Stimulated activated CD8-positive, alpha-beta memory T cell treated with anti-CD3 and anti-CD28 coated beads, Interleukin-4, amount 100 ng/mL, for 1 hour (primary cell): ENCODE measurements at places on chromosomes 13 and 19.

DNA sequence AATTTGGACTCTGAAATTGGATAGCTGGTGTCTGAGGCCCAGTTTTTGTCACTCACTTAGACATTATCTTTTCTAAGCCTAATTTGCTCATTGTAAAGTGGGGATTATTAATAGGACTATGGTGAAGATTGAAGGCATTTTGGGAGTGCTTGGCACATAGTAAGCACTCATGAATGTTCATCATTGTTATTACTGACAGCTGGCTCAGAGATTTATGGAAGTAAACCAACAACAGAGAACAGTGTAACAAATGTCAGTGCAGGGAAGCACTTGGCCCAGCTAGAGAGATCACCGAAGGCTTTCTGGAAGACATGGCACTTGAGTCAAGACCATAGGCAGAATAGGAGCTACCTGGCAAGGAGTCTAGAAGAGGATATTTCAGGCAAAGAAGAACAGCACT, 92.3 kb downstream of the RFC3 start:
- DNase-seq, result no peak

- peak; percentile 62 for DNase-seq
Observed at GRCh38 chr19:35142606-35143230, 337 bp upstream of the FXYD7 start.

- DNase-seq, result no peak
Observed at GRCh38 chr19:23474172-23474571, 78.9 kb upstream of the ZNF91 start.

DNA sequence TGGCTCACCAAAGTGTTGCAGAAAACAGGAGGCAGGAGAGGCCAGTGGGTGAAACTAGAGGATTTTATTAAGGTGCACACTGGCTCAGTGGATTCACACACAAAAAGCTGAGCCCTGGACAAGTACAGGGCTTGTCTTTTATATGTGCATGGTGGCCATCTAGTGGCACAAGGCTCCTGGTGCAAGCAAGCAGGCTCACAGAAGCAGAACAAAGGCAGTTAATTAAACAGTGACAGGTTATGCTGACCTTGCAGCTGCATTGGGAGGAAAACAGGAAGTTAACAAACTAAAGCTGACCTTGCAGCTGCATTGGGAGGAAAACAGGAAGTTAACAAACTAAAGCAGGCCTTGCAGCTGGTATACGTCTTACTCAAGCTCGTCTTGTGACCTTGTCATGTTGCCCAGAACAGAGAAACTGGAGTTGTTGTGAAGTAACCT, 65.3 kb upstream of the ZNF681 start:
- DNase-seq, result no peak

DNA sequence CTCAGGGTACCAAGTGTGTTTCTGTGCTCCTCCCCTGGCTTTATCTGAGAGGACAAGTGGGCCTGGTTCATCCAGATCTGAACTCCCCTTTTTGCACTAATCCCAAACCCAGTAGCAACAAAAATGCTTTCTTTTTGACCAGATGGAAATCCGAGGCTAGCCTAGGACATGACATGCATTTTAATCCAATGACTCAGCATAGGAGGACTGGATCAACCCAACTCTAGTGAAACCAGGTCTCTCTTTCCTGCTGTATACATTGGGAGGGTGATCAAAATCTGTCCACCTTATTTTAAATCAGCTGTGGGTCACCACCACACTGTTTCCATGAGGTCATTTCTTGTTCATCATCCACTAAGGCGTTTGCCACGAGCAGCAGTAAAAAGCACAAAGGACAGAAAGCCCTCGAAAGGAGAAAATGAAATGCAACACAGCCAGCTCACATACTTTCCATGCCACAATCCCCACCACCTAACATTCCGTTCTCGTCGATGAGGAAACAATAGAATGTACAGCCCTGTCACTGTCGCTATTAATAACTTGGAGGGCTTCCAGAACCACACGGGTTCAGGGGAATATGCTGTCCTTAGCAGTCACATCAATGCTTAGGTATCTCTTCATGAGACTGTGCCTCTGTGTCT, 543.0 kb downstream of the IRS2 start:
- DNase-seq, result no peak

- DNase-seq, result no peak
Observed at GRCh38 chr13:93476175-93476574, 249.6 kb downstream of the GPC6 start.

- no peak for DNase-seq
Observed at GRCh38 chr13:109481040-109481439, 305.3 kb downstream of the IRS2 start.

DNA sequence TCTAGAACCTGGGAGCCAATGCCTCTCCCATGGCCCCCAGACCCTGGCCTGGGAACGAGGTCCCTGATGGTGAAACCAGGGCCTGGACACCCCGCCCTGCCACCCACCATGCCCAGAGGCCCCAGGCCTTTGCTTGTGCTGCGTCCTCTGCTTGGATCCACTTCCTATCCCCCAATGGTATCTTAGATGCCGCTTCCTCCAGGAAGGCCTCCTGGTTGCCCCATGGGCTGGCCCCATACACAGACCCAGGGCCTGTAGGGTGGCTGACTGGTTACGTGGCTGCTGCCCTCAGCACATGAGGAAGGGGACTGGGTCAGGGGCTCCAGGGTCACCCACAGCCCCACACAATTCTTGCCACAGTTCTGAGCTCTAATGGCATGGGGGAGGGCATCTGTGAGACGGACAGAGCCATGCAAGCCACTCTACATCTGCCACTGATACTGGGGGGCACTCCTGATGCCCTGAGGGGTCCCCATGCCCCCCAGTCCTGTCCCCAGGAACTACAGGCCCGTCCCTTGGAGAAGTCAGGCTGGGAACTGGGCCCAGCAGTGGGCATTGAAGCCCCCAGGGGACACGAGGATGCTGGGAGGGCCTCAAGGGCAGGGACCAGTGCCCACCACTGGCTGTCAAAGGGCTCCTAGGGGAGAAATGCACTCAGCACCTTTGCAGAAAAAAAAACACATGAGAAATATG, 5.0 kb downstream of the RPL36 start:
- no peak for DNase-seq

- no peak for DNase-seq
Observed at GRCh38 chr13:24891476-24892108, 127.6 kb downstream of the RNF17 start.

DNA sequence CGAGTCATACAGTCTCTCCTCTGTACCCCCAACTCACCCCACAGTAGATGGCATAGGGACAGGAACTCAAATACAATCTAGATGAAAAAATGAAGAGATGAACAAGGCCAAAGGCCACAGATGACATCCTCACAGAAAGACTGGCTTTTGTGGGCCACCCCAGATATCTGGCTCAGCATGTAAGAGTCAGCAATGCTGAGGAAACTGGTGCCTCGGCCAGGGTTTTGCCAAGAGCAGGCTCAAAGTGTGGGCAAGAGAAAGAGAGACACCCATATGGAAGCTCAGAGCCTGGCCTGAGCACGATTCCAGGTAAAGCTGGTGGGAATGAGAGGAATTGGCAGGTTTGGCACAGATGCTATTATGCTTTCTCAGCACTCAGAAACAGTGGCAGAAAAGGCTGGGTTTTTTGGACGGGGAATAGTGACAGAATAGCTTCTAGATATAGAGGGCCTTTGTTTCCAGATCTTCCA, 460.6 kb downstream of the FOXO1 start:
- no peak for DNase-seq

DNA sequence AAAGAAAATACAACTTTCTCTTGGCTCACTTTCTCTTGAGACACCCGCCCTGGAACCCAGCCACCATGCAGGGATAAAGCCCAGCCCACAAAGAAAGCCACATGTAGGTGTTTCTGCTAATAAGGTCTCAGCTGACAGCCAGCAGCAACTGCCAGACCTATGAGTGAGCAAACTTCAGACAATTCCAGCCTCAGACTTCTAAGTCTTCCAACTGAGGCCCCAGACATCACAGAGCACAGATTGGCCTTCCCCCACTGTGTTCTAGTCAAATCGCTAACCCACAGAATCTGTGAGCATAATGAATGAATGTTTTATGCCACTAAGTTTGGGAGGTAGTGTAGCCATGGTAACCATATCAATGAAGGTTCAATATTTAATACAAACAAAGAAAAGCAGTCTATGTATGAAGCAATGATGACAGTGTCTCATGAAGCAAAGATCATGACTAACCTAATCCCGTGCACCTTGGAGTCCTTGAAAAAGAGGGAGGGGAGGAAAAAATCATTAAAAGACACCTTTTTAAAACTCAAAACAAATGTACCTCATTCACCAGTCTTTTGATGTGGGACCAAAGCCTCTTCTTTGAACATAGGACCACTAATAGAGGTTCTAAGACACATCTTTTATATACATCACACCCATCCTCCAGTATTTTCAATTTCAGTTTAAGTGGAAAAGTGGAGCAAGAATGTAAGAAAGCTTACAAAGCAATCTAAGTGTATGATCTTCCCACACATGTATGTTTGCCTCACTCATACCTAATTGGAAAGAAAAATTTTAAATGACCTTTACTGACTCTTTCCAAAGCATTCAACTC, 6.2 kb downstream of the MRPS31 start:
- no peak for DNase-seq

- DNase-seq, result no peak
Observed at GRCh38 chr19:10636304-10636972, 11.1 kb downstream of the SLC44A2 start.

DNA sequence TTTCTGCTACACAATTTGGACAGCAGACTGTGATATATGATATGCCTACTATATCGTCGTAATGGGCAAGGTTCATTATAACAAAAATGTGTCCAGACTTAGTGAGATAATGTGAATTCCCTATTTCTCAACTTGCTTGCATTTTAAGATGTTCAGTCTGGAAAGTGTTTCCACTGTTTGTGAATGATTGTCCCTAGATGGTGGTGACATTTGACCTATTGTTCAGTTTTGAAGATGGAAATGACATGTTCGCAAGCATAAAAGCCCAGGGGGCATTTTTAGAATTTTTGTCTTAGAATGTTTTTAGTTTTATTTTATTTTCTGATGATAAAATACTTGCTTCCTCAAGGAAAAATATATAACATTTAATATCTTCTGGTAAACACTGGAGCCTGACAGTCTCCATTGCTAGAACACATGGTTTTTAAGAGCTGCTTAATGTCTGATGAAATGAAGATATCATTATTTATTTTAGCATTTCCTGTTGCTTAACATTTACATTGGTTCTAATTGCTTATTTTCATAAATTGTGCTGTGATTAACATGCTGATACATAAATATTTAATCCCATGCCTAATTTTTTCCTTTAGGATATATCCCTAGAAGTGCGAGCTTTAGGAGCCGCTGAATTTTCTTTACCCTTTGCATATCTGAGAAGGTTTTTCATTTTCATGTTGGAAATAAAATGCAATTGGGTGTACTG, 27.1 kb downstream of the MBNL2 start:
- DNase-seq, result no peak

GRCh38 chr19:35595928-35596327, 10.0 kb downstream of the PMIS2 start:
- DNase-seq, result no peak

DNA sequence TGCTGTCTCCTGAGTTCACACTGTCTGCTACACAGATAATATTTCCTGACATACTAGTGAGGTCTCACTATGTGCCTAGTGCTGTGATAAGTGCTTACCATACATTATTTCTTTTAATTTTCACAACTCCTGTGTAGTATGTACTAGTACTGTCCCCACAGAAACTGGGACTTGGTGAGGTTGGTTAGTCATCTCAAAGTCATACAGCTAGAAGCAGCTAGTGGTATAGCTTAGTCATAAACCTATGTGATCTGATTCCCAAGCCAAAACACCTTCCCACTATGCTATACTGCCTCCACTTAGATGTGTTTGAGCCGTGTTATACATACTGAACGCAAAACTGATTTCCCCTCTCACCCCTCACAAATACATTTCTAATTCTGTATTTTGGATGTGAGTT, 10.5 kb downstream of the MTMR6 start:
- no peak for DNase-seq

GRCh38 chr13:90683711-90684131, 663.8 kb upstream of the MIR17HG start:
- DNase-seq, result no peak

DNA sequence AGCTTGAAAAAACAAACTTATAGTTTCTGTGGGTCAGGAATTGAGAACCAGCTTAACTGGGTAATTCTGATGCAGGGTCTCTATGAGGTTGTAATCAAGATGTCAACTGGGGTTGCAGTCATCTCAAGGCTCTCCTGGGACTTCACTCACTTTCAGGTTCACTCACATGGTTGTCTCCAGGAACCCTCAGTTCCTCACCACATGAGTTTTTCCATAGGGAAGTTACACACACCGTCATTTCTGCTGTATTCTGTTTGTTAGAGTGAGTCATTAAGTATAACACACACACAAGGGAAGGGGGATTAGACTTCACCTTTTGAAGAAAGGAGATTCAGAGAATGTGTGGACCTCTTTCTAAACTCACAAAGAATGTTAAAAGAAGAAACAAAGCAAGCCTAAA, 34.9 kb upstream of the MLNR start:
- DNase-seq, result no peak

GRCh38 chr13:112969692-112970338, 801 bp downstream of the MCF2L start:
- DNase-seq, result no peak

GRCh38 chr19:7545904-7546303, 10.4 kb downstream of the PNPLA6 start:
- DNase-seq, result no peak

GRCh38 chr19:37551129-37551993, 43.2 kb downstream of the ZNF571 start:
- no peak for DNase-seq

DNA sequence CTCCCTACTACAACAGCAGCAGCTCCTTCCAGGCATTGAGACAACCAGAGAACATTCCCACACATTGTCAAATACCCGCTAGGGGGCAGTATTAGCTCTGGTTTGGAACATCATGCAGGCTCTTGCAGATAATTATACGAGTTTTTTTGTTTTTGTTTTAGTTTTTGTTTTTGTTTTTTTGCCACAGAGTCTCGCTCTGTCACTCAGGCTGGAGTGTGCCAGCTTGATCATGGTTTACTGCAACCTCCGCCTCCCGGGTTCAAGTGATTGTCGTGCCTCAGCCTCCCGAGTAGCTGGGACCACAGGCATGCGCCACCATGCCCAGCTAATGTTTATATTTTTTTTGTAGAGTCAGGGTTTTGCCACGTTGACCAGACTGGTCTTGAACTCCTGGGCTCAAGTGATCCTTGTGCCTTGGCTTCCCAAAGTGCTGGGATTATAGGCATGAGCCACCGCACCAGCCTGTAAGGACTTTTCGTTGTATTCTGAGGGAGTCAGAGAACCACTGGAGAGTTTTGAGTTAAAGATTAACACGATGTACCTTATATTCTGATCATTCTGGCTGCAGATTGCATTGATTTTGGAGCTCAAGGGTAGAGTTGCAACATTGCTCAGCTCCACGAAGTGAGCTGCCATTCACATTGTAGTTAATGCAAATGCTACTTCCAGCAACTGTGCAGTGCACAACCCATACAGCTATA, 41.7 kb upstream of the CEACAM20 start:
- DNase-seq, result no peak
